ENCODE measurements at places on chromosomes 5 and 9. TPM values are rescaled to one million over a fixed set of nuclear protein-coding genes. Genes with fewer than 3 reads are reported as not detected.

- H3K27me3 ChIP-seq, result no peaks in the 10 kb centered on the region
- H3K36me3 ChIP-seq, result peaks cover 13% of the 10 kb centered on the region
- peaks cover 24% of the 10 kb centered on the region for H3K4me1 ChIP-seq
- H3K27ac ChIP-seq, result no peak overlapping the region
- DNase-seq, result no peak
These were observed 1.6 kb upstream of the TUT7 start for GRCh38 chr9:86355814-86356213.

The FAM151B gene
- 0.15 TPM for total RNA-seq

GRCh38 chr5:6818594-6819511, 105.6 kb downstream of the TENT4A start:
- H3K27me3 ChIP-seq, result peaks cover 13% of the 10 kb centered on the region
- peaks cover 4% of the 10 kb centered on the region for H3K36me3 ChIP-seq
- H3K27ac ChIP-seq, result no peak overlapping the region
- no peak overlapping the region for H3K4me3 ChIP-seq
- DNase-seq, result no peak
- H3K4me1 ChIP-seq, result no peaks in the 10 kb centered on the region

DNA sequence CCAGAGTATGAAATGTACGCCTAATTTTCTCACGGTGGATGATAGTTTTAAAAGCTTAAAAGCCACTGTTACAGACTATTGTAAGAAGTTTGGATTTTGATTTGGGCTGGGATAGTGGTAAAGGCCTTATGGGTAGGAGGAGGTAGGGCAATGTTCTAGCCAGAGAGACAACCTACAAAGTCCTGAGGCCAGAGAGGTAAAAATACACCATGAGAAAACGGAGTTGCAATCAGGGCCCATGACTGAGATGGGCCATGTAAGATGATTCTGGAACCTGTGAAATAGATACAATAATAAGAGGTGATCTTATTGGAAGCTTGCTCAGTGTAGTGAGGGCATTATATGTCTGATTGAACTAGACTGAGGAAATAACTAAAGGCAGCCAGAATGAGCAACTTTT, 188.8 kb downstream of the RFX3 start:
- H3K27ac ChIP-seq, result no peak overlapping the region
- DNase-seq, result no peak
- H3K4me1 ChIP-seq, result peaks cover 29% of the 10 kb centered on the region
- H3K27me3 ChIP-seq, result no peaks in the 10 kb centered on the region
- H3K4me3 ChIP-seq, result no peak overlapping the region

The SLC22A4 gene
- 1.9 TPM for total RNA-seq

Measured in activated naive CD4-positive, alpha-beta T cell treated with anti-CD3 and anti-CD28 coated beads for 36 hours (primary cell).